DMS79 treated with DMSO at 0.1 percent for 48 hours (cell line): ENCODE measurements at places on chromosomes 5 and 9.

- DNase-seq: no peak
These were observed 28.8 kb downstream of the SPOCK1 start for GRCh38 chr5:137470111-137470920.

- DNase-seq: no peak
These were observed 305.4 kb upstream of the MSX2 start for GRCh38 chr5:174418809-174419539.

DNA sequence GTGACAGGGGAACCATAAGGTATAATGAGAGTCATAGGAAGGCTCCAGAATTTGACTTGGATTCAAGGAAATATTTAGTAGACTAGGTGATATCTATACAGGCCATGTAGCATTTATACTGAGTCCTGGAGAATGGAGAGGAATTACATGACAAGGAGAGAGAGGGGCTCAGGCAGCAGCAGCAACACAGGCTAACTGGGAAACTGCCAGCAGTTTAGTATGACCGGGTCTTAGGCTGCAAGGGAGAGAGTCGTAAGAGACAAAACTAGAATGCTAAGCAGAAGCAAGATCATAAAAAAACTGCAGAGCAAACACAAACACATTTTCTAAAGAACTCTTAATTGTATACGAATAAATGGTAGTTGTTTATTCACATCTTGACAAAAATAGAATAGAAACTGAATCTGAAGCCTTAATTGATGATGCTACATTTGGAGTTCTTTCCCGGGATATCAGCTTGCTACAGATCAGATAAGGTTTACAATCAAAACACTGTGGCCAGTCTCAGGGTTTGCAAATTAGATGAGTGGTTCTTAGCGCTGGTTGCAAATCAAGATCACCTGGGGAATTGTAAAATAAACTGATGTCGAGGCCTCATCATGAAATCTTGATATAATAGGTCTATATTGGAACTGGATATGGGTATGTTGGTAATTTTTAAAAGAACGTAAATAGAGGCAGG, 480.0 kb upstream of the C9orf72 start:
- DNase-seq: peak; percentile 5

GRCh38 chr5:152884006-152884405, 478.9 kb upstream of the NMUR2 start:
- DNase-seq: peak; percentile 5

DNA sequence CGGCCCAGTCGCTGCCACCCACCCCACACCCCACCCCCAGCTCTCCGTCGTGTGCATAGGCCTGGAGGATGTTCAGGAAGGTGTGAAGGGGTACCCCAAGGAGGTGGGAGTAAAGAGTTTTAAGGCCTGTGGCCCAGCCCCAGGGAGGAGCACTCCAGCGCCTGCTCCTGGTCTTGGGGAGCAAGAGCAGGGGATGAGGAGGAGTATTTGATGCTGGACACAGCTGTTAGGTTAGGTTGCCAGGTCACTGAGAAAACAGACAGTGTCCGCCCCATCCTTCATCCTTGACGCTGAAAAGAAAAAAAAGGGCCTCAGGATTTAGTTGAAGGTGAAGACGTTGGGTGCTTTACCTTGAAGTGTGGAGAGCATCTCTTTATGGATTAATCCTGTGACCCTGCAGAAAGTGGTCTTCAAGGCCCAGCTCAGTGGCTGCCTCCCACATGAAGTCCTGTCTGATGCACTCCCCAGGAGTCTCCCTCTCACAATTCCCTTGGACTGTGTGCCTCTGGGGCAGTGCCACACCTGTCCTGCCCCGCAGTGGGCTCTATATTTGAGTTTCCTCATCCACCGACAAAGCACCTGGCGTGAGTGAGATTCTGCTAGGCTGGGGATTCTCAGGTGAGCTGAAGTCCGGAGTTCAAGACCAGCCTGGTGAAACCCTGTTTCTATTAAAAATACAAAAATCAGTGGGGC, 101.8 kb downstream of the SPRY4 start:
- no peak for DNase-seq

DNA sequence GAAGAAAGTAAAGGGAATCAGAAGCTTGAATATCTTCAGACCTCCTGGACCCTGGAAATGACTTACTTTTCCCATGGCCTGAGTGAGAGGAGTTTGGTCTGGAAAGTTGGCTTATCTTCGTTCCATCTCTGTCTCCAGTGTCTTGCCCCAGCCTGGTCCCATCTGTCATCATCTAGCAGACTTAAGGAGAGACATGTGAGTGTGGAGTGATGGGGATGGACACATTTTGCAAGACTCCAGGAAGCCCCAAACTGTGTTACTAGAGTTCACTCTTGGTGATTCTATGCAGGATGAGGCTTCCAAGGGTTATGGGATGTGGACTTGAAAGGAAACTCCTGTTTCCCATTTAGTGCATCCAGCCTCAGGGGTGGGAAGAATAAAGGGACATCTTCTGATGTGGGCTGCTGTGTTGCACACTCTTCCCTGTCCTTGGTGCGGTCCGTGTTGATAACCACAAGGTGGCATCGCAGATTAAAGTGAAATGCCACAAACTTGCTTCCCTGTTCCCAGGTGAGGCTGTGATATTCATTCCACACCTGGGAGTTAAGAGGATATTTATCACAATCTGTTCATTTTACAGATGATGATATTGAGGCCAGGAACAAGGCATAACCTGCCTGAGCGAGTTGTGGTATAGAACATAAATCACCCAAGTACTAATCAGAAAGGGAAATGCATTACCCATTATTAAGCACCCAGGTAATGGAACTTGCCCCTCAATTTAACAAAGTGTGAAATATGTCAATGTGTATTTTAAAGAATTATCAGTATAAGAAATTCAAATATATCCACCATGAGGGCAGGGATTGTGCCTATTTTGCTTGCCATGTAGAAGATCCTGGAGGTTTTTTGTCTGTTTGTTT, 269.9 kb upstream of the PAPPA start:
- DNase-seq: no peak

- DNase-seq: no peak
These were observed 122.4 kb upstream of the GAS1 start for GRCh38 chr9:87069690-87070089.

- DNase-seq: peak; percentile 27
These were observed 762 bp downstream of the SNCAIP start for GRCh38 chr5:122312591-122313406.

DNA sequence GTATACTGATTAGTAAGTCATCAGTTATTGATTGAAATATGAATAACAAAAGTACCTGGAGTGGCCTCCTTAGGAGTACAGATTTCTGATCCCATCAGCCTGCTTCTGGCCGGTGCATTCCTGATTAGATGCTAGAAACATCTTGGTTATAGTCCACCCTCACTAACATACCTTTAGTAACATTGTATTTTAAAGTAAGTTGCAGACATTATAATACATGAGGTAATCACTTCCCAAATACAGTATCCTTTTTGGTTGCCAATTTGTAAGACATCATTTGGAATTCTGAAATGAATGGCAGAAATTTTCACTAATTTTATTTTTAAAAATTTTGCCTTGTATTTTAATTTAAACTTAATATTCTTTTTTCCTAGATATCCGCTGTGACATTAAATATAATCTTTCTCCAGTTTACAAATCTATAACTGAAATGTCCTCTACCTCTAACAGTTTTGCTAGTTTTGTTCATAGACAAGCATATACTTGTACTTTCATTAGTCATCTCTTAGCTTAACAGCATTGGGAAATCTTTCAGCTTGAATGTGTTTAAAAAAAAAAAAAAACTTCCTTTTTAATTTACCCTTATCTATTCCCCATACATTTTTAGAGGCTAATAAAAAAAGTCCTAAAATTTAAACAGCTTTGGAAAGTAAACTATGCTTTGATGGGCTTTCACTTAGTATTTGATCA, 178.9 kb downstream of the XRCC4 start:
- no peak for DNase-seq

DNA sequence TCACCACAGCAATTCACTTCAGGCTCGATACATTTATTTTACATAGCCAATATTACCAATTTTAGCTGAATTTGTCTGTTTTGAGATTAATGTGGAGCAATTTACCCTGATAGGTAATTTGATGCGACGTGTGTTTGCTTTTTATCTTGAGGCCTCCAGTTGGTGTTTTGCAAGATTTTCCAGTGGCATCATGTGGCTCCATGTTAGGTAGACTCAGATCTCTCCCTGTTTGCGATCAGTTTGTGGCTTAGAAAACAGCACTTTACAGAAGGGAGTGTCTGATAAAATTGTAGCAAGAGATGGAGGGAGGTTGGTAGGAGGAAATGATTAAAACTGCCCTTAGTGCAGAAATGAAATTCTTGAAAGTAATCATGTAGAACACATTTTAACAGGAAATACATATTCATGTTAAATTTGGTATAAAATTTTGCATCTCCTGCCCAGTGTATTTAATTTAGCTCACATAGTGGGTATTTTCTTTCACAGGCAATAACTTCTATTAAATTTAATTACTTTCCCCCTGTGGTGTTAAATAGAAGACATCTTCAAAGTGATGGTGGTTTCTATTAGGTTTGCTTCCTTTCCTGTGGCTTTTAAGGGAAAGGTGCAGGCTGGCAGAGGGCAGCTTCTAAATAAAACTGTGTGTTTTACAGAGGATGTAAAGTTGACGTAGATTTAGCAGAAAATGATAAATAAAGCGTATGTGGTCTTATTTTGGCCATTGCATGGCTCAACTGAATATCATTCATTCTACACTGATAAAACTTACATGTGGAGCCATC, 135.8 kb downstream of the KDM4C start:
- no peak for DNase-seq

GRCh38 chr9:120912958-120913646, 13.5 kb downstream of the TRAF1 start:
- DNase-seq: no peak

DNA sequence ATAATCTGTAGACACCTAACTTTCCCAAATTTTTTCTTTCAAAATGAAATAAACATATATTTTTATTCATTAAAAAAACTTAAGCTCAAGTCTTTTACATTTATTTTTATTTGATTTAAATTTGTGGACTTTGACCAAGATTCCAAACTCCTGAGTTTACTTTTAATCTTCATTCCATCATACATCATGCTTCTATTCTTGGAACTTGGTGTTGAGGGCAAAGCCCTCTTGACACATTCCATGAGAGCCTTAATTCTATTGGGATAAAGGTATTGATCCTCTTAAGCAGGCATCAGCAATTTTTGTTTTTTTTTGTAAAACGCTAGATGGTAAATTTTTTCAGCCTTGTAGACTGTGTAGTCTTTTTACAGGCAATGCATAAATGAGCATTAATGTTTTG, 53.6 kb downstream of the FBXO4 start:
- no peak for DNase-seq

GRCh38 chr5:150129813-150130492, 25.7 kb downstream of the PDGFRB start:
- DNase-seq: peak; percentile 1

DNA sequence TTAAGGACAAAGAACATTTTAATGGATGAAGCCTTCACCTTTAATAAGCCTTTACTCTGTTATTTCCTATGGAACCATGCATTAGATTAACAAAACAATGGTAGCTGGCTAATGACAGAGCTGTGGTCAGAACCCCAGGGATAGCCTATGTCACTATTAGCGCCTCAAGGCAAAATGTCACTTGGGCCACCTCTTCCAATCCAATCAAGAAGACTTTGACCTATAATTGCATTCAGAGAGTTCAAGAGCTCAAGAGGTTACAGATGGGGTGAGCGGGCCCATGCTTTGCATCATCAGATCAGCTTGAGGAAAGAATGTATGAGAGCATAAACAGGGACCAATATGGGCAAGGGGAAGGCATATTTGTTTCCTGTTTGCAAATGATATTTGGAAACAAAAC, 425.1 kb downstream of the ARHGEF28 start:
- no peak for DNase-seq

GRCh38 chr5:179374506-179375235, 29.4 kb upstream of the ADAMTS2 start:
- DNase-seq: no peak

- DNase-seq: no peak
These were observed 80.3 kb upstream of the EQTN start for GRCh38 chr9:27377147-27377807.

- no peak for DNase-seq
These were observed 4.2 kb downstream of the SIL1 start for GRCh38 chr5:139193928-139194327.

- DNase-seq: no peak
These were observed 186.5 kb downstream of the ARHGEF28 start for GRCh38 chr5:73812457-73812856.

GRCh38 chr5:157530226-157530972, 45.2 kb downstream of the ADAM19 start:
- DNase-seq: no peak

- no peak for DNase-seq
These were observed 326.4 kb upstream of the KLF4 start for GRCh38 chr9:107815782-107816560.

- peak; percentile 83 for DNase-seq
These were observed 29.0 kb downstream of the RGS3 start for GRCh38 chr9:113492343-113493202.

- no peak for DNase-seq
These were observed 544 bp downstream of the FNBP1 start for GRCh38 chr9:130042406-130042884.

GRCh38 chr9:2601785-2602378, 19.7 kb upstream of the VLDLR start:
- DNase-seq: no peak

DNA sequence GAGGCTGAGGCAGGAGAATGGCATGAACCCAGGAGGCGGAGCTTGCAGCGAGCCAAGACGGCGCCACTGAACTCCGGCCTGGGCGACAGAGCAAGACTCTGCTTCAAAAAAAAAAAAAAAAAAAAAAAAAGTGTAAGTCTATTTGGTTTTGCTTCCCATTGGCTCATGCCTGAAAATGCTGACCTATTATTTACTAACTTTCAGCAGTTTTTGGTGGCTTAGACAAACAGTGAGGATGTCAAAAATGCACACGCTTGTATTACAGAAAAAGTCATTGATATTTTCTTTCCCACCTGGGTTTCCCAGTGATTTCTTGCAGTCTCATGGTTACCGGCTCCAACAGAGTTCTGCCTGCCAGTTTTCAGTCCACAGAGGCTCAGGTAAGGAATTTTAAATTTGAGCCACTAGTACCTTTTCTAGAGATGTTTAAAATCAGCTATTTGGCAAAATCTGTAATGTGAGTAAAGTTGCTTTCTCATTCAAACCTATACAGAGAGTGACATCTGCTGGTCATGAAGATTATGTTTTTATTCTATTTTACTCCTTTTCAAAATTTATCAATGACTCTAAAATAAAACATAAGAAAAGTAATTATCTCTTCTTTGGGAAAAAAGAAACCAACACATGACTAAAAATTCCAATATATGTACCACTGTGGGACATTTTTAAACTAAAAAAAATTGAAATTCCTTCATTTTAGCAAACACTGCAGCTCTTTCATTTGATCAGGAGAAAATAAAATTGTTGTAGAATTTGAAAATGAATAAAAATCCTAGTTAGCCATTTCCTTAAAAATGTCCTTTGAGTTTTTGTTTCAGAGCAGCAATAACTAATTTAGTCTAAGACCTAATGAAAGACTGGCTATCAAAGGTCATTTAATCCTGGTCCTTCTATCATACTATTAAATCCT, 8.8 kb downstream of the FAM200C start:
- no peak for DNase-seq

GRCh38 chr5:158462349-158463114, 603.6 kb upstream of the CLINT1 start:
- no peak for DNase-seq

GRCh38 chr9:138075496-138075895, 197.9 kb downstream of the CACNA1B start:
- no peak for DNase-seq

GRCh38 chr9:110072597-110073355, 135.2 kb downstream of the C9orf152 start:
- no peak for DNase-seq

- no peak for DNase-seq
These were observed 403.1 kb upstream of the ZNF608 start for GRCh38 chr5:125149527-125149926.

GRCh38 chr5:39427229-39427628, 2.4 kb upstream of the DAB2 start:
- DNase-seq: no peak

GRCh38 chr9:98427491-98427890, 172.0 kb upstream of the TBC1D2 start:
- DNase-seq: no peak
